Hepatocyte (in vitro differentiated cells): ENCODE measurements at places on chromosomes 16 and 17. TPM values are rescaled to one million over a fixed set of nuclear protein-coding genes. Genes with fewer than 3 reads are reported as not detected.
A peak's percentile ranks its signal among the peaks of the same experiment; 100 is the strongest.

DNA sequence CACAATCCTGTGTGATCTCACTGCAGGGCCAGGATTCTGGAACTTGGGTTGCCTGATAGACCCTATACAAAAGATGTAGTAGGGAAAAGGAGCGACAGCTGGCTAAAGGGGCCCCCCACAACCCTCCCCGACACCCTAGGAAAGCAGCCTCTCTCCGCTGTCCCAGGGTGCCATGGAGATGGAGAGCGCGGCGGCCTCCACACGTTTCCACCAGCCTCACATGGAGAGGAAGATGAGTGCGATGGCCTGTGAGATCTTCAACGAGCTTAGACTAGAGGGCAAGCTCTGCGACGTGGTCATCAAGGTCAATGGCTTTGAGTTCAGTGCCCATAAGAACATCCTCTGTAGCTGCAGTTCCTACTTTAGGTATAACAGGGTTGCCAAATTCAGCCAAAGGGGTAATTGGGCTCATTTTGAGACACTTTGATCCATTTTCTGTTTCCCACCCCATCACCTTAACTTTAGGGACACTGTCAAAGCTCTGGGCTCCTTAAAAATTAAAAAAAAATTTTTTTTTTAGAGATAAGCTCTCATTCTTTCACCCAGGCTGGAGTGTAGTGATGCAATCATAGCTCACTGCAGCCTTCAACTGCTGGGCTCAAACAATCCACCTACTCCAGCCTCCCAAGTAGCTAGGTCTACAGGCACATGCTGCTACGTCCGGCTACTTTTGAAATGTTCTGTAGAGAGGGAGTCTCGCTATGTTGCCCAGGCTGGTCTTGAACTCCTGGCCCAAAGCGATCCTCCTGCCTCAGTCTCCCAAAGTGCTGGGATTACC, at the start of gene KLHL10:
KLHL10 (plus strand) TSS at position 65 of the 778 bp plus-strand sequence; CDS start at position 173, 108 bp downstream.
- DNase-seq = no peak

GRCh38 chr16:53068423-53068833, 13.6 kb downstream of the CHD9 start:
- DNase-seq = no peak

Gene ETV4
- total RNA-seq = 10.7 and 12.8 TPM in 2 replicates

Gene FKBP10
- total RNA-seq = 239 and 290 TPM in 2 replicates

- peak; percentile 57 for DNase-seq
Observed at GRCh38 chr16:627454-628239, 3.1 kb upstream of the WFIKKN1 start.

Gene CDH5
- total RNA-seq = 2.2 and 2.6 TPM in 2 replicates

DNA sequence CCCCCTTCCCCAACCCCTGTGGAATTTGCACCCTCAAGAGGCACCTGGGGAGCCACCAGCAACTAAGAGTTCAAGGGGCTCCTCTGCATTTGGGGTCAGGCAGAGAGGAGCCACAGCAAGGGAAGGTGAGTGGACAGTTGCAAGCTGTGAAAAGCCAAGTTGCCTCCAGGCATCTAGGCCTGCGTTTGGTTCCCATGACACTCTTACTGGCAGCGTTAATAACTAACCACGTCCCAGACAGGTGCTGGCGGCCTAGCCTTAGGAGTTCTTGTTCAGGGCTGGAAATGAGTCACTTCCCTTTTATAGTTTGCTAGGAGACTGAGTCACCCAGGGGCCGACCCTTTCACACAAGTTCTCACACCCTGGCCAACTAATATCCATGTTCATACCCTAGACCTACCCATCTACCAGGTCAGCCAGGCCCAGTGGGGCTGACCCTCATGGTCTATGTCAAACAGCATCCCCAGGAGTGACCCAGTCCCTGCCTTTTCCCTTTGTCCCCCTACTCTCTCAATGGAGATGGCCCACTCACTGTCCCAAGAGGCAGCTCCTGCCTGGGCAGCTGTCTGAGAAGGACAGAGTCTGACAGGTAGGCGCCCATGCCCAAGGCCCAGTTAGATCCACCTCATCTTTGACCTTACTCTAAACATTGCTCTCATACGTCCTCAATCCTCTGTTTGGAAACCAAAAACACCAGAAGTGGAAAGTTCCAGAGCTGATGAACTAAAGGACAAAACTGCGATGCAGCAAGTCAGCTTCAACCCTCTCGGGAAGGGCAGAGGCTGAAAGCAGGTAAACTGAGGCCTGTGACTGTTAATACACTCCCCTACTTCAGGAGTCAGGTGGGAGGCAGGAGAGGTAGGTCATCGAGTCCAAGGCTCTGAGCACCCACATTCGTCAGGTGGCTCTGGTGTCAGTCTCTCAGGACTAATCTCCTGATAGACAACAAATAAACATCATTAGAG, 300.6 kb downstream of the SOX9 start:
- DNase-seq = peak; percentile 90
